ENCODE measurements at places on chromosomes 2 and 18.
A peak's percentile ranks its signal among the peaks of the same experiment; 100 is the strongest.

DNA sequence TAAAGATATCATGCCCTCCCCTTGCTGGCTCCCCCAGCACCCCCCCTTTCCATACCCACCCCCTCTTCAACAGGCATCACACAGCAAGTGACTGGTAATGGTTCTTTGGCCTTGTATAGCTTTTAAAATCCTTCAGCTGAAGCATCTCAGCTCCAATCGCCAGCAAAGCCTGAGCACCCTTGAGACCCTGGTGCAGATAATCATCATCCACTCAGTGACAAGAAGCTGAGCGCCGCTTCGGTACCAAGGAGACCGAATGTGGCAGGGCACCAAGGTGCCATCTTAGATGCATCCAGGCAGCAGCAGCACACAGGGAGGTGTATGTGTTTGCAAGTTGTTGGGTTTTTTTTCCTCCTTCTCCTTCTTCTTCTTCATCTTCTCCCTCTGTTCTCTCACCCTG, 232.7 kb downstream of the BCL11A start:
- no peak for DNase-seq

GRCh38 chr18:48896326-48896874, 54.4 kb downstream of the SMAD7 start:
- DNase-seq: no peak

GRCh38 chr2:85439986-85440385, 21.5 kb downstream of the SH2D6 start:
- no peak for DNase-seq

DNA sequence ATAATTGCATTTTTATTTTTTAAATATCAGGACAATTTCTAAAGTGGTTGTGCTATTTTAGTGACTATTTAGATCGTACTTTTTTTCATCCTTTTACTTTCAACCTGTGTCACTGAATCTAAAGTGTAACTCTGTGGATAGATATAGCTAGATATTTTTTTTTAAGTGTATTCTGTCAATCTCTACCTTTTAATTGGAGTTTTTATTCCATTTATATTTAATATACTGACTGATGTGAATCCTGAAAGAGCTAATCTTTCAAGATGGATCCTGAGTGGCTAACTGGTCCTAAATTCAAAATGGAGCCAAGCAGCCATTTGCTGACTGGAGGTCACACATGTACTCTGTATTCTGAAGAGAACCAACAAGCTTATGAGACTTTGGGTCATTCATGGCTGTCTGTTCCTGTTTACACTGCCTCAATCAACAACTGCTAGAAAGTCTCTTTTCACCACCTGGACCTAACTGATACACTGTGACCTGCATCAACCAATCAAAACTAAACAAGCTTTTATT, 4.6 kb upstream of the PSMD14 start:
- no peak for DNase-seq

DNA sequence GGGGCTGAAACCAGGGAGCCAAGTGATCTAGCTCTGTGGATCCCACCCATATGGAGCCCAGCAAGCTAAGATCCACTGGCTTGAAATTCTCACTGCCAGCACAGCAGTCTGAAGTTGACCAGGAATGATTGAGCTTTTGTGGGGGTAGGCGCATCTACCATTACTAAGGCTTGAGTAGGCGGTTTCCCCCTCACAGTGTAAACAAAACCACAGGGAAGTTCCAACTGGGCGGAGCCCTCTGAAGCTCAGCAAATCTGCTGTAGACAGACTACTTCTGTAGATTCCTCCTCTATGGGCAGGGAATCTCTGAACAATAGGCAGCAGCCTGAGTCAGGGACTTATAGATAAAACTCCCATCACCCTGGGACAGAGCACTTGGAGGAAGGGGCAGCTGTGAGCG, 96.7 kb downstream of the CCDC148 start:
- peak; percentile 47 for DNase-seq

Data from suppressor macrophage (primary cell).